ENCODE measurements at places on chromosomes 16 and 17.

- no peak for DNase-seq
Measured at GRCh38 chr16:87878704-87879103, 9.4 kb upstream of the SLC7A5 start.

- no peak for DNase-seq
Measured at GRCh38 chr17:81153340-81153803, 11.9 kb upstream of the PVALEF start.

DNA sequence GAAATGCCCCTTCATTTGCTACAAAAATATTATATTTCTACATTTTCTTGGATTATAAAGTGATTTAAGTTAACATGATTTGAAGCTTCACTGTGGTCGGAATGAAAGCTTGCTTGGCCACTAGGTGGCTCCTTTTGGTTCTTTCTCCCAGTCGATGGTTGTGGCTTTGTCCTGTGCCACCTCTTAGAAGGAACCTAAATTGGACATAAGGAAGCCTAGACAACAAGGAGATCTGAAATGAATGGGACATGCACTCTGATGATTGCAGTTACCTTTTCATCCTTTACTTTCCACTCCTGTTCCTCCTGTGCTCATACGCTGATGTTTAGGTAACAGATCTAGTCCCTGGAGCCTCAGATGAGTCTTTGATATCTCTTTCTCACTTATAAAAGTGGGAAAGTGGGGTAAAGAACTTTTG, 39.2 kb downstream of the FTO start:
- DNase-seq = no peak

DNA sequence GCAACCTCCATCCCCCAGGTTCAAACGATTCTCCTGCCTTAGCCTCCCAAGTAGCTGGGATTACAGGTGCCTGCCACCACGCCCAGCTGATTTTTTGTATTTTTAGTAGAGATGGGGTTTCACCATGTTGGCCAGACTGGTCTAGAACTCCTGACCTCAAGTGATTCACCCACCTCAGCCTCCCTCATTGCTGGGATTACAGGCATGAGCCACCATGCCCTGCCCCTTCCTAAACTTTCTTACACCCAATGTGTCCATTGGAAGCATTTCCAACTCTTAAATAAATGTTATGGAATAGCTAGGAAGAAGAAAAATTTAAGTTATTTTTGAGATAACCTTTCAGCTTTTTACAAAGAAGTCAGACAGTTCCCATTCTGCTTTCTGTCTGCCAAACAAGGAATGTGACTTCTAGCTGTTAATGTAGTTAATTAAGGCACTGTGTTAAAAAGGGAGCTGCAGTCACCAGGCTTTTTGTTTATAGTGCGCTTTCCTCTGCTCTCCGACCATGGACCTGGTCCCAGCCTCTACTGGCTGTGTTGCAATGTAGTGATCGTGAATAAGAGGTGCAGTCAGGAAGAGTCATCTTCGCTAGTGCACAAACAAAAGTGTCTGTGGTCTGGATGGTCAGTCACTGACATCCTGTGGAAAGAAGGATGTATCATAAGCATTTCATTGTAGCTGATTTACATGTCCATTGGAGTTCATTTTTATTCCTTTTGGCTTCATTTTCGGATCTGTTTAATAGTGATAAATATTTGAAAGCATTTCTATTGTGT, 39.7 kb downstream of the USP10 start:
- DNase-seq = no peak

DNA sequence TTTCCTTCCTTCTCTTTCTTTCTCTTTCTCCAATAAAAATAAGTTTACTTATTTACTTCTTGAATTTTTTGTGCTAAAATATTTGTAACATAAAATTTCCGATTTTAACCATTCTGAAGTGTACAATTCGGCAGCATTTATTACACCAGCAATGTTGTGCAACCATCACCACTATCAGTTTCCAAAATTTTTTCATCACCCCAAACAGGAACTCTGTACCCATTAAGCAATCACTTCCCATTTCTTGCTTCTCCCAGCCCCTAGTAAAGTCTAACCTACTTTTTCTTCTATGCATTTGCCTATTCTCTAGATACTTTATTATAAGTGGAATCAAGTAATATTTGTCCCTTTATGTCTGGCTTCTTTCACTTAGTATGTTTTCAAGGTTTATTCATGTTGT, 2.5 kb upstream of the HP start:
- DNase-seq = no peak
